SK-MEL-5 (cell line): ENCODE measurements at places on chromosomes 4 and X.

DNA sequence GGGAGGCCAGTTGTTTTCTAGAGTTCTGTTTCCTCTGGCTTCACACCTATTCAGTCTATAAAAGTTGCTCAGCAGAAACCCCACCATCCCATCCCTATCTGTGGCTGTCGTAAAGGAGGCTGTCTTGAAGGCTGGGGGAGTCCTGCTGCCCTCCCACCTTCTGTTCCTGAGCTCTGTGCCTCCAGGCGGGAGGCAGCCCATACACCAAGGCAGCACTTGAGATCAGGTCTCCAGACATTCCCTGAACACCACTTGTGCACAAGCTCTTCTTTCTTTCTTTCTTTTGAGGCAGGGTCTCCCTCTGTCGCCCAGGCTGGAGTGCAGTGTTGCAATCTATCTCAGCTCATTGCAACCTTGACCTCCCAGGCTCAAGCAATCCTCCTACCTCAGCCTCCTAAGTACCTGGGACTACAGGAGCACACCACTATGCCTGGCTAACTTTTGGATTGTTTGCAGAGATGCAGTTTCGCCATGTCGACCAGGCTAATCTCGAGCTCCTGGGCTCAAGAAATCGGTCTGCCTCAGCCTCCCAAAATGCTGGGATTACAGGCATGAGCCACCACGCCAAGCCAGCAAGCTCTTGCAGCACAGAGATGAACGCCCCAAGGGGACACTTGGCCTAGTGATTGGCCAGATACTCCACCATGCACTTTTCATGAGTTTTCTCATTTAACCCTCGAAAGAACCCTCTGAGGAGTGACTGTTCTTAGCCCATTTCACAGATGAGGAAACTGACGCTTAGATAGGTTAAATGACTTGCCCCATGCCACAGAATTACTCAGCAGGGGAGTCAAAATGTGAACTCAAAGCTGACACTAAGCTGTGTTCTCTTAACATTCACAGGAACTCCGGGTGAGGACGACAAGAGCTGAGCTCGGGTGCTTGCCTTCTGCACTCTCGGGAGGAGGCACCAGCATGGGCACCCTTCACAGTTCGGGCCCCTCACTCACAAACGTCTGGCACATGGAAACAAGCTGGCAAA, 55.8 kb upstream of the ENPP6 start:
- no peak for DNase-seq

GRCh38 chrX:15781961-15782699, 8.2 kb upstream of the ZRSR2 start:
- peak; percentile 28 for DNase-seq

GRCh38 chrX:9539605-9540387, 74.9 kb downstream of the TBL1X start:
- no peak for DNase-seq

- no peak for DNase-seq
These were observed 16.6 kb downstream of the CHST7 start for GRCh38 chrX:46589977-46590723.

DNA sequence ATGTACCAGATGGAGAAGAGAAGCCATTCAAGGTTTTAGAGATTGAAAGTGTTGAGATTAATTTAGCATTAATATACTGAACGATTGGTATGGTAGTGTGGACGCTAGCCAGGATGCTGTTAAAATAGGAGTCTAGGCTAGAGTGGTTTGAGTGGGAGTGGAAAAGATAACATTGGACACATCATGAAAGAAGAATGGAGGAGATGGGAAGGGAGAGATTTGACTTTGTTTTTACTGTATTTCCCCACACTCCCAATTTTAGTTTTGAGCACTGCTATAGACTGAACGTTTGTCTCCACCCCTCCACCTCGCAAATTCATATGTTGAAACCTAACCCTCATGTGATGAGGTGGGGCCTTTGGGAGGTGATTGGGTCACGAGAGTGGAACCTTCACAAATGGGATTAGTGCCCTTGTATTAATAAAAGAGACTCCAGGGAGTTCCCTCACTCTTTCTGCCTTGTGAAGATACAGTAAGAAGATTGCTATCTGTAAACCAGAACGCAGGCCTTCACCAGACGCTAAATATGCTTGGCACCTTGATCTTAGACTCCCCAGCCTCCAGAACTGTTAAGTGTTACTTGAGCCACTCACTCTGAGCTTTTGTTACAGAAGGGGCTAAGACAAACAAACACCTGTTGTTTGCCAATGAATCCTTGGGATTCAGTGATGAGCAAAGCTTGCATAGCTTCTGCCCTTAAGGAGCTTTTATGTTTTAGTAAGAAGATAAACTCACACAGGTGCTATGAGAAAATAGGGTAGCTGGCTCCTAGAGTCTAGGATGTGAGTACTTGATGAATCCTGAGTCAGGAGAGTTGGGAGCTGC, 25.8 kb downstream of the USP9X start:
- DNase-seq = no peak

GRCh38 chrX:23334521-23334847, 165 bp upstream of the PTCHD1 start:
- DNase-seq = no peak

- no peak for DNase-seq
These were observed 452.0 kb downstream of the SPRY1 start for GRCh38 chr4:123848606-123849005.

DNA sequence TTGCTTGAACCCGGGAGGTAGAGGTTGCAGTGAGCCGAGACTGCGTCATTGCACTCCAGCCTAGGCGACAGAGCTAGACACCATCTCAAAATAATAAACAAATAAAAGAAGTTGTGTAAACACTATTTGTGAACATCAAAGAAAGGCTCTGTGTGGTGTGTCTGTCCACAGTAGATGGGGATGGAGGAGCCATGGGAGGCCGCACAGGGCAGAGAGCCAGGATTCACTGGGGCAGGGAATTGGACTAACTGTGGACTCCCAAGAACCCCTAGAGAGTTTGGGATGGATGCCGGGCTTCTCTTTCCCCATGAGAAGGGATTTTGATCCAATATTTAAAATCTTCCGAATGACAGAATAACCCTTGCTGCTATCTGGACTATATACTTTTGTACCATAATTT, 26.5 kb downstream of the TBC1D1 start:
- no peak for DNase-seq

DNA sequence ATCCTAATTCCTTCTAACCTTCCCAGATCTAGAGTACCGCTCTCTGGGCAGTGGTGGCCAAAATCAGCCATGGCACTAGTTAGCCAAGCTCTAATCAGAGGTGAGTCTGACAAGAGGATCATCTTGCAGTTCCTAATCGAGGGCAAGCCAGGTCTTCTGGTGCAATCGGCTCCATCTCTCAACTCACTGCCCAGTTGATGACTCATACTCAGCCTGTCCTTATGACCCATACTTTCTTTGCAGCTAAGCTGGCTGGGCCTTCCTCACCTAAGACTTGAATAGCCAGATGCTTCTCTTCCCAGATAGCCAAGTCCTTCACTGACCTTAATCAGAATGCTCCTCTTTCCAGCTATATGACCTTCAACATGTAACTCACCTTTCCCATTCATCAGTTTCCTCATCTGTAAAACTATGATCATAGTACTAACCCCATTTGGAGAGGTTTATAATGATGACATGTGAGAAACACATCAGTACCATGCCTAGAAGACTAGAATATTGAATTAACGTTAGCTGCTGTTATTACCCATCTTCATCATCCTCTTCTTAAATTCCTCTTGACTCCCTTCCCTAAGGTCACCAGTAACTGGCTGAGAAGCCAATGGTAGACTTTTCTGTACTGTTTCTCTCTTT, 57.1 kb downstream of the RELL1 start:
- DNase-seq = peak; percentile 40

DNA sequence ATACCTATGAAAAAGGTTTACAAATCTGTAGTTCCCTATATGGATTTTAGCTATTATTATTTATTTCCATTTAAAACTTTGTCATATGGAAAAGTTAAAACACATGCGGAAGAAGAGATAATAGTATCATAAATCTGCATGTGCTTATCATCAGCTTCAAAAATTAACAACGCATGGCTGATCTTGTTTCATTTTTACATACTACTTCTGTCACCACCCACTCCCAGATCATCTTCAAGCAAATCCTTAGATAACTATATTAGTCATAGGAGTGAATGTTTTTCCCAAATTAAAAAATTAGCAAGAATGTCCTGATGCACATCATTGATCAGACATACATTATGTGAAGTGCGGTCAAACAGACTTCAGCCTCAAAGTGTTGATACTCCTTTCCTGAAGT, 24.6 kb upstream of the MOB1B start:
- no peak for DNase-seq

DNA sequence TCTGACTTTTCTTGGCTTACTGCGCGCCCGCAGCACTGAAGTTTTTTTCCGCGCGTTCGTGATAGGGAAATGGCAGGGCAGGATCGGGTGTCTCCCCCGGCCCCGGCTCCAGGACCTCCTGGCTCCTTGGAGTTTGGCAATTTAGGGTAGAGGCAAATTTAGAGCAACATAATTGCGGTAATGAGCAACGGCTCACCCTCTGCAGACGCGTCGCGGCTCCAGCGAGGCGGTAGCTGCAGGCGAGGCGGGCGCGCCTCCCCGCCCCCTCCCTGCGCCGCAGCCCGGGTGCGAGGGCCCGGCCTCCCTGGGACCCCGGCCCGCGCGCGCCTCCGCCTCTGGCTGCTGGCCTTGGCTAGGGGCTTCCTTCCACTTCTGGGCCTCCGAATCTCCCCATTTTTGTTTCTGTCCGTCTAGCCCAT, 6.2 kb downstream of the MSX1 start:
- no peak for DNase-seq

DNA sequence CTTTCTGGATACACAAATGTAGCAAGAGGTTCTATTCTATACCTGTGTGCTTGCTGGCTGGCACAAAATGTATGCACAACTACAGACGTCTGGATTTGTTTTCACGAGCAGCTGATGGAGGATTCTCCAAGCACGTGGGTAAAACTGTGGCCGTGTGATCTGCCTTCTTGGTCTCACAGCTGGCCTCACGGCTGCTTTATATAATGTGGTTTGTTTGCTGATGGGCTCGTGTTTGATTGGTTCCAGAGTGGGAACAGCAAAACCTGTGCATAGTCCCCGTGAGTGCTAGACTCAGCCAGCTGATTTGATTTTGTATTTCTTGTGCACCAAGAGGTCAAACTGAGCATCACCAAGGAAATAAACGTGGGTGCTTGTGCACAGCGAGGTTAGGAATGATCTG, 262.6 kb upstream of the RPS6KA3 start:
- DNase-seq = no peak

GRCh38 chr4:23361453-23361852, 528.4 kb downstream of the PPARGC1A start:
- DNase-seq = no peak

DNA sequence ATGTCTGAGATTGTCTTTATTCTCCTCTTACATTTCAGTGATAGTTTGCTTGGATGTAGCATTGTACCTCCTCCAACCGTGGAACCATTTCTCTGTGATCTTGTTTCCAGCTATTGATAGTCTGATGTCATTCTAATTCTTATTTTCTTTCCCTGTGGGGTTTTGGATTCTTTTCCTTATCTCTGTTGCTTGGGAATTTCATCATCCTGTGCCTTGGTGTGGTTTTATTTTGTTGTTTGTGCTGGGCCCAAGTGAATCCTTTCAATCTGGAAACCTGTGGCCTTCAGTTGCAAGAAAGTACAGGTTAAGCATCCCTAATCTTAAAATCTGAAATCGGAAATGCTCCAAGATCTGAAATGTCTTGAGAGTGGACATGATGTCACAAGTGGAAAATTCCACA, 22.0 kb downstream of the MSX1 start:
- no peak for DNase-seq

- peak; percentile 88 for DNase-seq
These were observed 66.4 kb downstream of the JADE3 start for GRCh38 chrX:46978341-46979291.

GRCh38 chr4:793941-794621, 31.8 kb downstream of the CPLX1 start:
- no peak for DNase-seq

DNA sequence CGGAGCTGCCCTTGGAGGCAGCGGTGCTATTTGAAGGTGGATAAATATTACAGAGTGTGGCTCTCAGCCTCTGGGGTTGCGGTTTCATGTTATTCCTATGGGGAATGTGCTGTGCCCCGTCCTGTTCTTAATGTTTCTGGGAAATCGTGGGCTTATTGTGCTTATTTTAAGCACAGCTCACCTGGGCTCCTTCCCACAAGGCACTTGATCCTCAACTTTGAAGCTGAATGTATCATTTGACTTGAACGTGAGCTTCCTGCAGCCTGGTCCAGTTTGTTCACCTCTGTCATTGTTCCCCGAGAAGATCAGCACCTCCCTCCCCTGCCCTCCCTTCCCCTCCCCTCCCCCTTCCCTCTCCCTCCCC, 3.9 kb downstream of the SORCS2 start:
- no peak for DNase-seq

DNA sequence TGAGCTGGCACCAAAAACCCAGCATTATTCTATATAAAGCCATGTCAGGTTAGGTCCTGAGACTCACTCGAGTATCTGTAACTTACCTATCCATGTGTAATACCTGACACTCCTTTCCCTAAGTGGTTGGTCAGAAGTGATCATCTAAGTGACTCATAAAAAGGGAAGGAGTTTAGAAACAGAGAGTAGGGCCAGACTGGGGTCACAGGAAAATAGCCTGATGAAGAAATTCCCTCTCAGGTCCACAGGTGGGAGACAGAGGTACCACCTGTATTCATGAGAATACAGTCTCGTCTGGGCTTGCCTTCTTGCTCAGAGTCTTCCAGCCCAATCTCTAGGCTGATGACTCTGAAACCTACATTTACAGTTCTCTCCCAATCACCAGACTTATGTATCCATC, 161.8 kb upstream of the MAP3K15 start:
- no peak for DNase-seq

- DNase-seq = no peak
These were observed 231.1 kb downstream of the SLC39A8 start for GRCh38 chr4:102114118-102114630.

GRCh38 chrX:7334253-7334935, 186.4 kb upstream of the PUDP start:
- no peak for DNase-seq

DNA sequence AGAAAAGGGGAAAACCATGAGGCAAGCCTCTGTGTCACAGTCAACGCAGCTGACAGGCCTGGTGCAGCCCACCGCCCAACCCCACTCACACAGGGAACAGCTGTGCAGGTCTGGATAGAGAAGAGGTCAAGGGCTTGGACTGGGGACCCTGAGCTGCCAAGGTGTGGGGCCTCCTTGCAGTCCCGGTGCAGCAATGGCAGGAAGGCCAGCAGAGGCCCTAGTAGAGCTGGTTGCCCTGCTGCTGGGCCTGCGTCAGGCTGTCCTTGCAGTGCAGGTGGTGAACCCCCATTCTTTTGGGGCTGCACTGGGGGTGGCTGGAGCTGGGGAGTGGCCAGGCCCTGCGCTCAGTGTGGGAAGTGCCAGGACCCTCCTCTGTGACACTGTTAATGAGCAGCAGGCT, 482.0 kb downstream of the SMARCA1 start:
- DNase-seq = no peak

- no peak for DNase-seq
These were observed 96.5 kb upstream of the PUDP start for GRCh38 chrX:7244405-7244804.
